ENCODE measurements at places on chromosomes 3 and 15. TPM values are rescaled to one million over a fixed set of nuclear protein-coding genes. Genes with fewer than 3 reads are reported as not detected.

DNA sequence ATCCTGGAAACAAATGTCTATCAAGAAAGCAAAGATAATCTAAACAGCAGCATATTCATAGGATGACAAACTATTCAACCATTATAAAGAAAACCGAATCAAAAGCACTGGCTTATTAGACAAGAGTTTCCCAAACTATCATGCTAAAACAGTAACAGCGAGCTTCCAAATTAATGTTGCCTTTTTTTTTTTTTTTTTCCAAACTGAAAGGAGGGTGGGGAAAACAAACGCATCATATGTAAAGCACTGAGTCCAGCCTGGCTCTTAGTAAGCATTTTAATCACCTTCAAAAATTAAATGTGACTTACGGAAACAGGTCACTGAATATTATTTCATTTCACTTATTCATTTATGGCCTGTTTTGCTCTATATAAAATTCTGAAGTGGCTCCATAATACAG, 2.3 kb downstream of the TJP1 start:
- peak overlapping the region; percentile 94 for H3K27ac ChIP-seq
- peak overlapping the region; percentile 92 for H3K4me3 ChIP-seq
- DNase-seq, result no peak
- no peaks in the 10 kb centered on the region for H3K27me3 ChIP-seq
- H3K4me1 ChIP-seq, result peaks cover 37% of the 10 kb centered on the region
- H3K36me3 ChIP-seq, result no peaks in the 10 kb centered on the region

DNA sequence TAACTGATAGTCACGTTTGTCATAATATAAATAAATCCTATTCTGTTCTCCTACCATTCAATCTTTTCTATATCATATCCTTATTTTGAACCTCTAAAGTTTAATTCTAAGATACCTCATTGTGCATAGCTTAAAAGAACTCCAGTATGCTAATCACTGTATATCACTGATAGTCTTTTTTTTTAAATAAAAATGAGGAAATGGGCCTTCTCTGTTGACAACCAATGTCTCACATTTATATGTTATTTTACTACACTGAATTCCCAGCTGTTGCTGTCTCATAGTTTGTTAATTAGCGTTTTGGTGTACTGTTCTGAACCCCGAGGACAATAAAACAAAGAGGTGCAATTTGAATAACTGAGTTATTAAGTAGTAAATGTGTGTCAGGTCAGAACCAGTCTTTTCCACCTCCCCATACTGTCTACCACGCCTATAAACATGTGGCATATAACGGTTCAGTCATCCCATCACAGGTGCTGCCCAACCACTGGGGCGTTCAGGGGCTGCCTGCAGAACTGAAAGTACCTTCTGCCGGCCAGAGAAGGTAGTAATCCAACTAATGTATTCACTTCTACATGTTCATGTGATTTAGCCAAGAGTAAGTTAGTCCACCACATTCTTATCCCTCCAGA, 14.9 kb downstream of the CBLB start:
- H3K27ac ChIP-seq, result no peak overlapping the region
- H3K4me1 ChIP-seq, result no peaks in the 10 kb centered on the region
- no peaks in the 10 kb centered on the region for H3K27me3 ChIP-seq
- H3K4me3 ChIP-seq, result no peak overlapping the region
- H3K36me3 ChIP-seq, result peaks cover 4% of the 10 kb centered on the region
- DNase-seq, result no peak

FAM43A gene
- polyA plus RNA-seq, result 1.7 TPM

LAMB2 gene
- polyA plus RNA-seq, result 127 TPM

CTXND1 gene
- not detected for polyA plus RNA-seq

Measured in keratinocyte (primary cell).